Stimulated activated CD4-positive, alpha-beta T cell treated with anti-CD3 and anti-CD28 coated beads, Interleukin-1b, Interleukin-23, amount 100 ng/mL, for 24 hours (primary cell): ENCODE measurements at places on chromosomes 2 and 18.

DNA sequence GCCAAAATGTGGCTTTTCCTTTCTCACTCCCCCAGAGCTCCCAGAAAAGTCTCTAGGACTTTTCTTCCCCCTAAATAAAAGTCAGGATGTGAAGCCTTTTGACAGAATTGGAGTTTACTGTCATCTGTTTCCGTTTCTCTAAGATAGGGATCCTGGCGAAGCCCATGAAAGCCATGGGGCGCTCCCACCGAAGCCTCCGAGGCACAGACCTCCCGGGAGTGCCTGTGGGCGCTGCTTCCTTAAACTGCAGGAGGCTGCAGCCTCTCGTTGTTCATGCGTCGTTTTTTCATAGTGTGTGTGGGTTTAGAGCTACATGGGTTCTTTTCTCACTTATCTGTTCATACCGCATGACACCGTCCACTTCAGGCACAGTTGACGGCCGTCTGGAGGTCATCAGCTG, 56.8 kb downstream of the ASAP2 start:
- no peak for DNase-seq

DNA sequence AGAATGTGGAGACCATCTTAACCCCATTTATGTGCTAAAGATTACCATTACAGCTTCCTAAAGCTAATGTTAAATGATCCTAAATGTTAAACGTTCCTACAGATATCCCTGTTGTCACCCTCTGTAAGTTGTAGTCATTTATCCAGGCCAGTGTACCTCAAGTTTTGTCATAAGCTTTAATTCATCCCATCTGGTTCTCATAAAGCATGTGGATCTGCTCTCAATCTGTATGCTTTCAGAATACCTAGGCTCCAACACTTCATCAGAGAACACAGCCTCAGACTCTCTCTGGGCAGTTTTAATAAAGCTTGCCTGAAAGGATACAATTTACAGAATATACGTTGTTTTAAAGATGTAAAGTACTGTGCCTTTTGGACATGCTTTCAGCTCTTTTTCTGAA, 4.2 kb upstream of the CCDC178 start:
- no peak for DNase-seq

GRCh38 chr2:177291701-177292100, 27.2 kb upstream of the NFE2L2 start:
- DNase-seq, result no peak

GRCh38 chr2:15964936-15965563, 24.7 kb downstream of the MYCN start:
- DNase-seq, result no peak

GRCh38 chr18:11379660-11380059, 229.7 kb upstream of the SLC35G4 start:
- no peak for DNase-seq

DNA sequence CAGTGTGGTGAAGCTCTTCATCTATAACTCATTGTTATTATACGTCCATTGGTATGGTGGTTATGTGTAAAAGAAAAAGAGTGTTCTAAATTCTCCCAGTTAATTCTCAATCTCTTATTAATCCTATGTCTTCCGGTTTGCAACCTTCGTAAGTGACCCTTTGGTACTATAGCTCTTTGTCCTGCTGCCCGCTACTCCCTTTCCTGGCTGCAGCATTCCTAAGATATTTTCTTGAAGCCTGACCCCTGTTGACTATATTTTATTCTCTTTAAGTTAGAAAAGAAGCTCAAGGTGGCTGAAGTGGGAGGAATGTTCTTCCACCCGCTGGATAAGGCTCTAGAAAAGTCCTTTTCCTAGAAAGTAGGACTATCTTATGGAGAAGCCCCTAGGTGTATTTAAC, 684.8 kb downstream of the SOCS6 start:
- DNase-seq, result no peak

- DNase-seq, result no peak
These were observed 979.5 kb upstream of the CELF4 start for GRCh38 chr18:38545071-38545470.

DNA sequence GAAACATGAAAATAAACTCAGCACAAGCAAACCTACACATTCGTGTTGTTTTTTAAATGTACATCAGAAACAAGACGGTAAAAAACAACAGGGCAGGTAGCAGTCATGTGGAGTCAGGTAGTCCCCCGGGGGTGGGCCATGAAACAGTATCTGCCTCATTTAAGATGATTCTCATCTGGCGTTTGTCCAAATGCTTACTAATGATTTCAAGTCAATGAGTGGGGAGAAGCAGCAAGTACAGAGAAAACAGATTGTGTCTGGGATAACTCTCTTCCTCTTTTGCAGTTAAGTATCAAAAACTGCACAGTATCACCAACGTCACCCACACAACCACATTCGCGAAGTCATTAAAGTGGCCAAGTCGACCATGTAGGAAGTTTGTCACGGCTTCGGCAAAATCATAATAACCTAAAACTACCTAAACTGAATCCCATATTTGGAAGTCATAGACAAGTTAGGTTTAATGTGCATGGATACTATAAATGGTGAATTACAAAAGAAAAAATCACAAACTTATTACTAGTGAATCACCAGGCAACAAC, 1.3 kb downstream of the LAPTM4A start:
- no peak for DNase-seq

- no peak for DNase-seq
These were observed 279.5 kb downstream of the NDUFA10 start for GRCh38 chr2:239745386-239746227.
